ENCODE measurements at places on chromosomes 4 and X.
A peak's percentile ranks its signal among the peaks of the same experiment; 100 is the strongest.

GRCh38 chr4:129336457-129337227 lies 240.7 kb downstream of the C4orf33 start:
- DNase-seq, result no peak

DNA sequence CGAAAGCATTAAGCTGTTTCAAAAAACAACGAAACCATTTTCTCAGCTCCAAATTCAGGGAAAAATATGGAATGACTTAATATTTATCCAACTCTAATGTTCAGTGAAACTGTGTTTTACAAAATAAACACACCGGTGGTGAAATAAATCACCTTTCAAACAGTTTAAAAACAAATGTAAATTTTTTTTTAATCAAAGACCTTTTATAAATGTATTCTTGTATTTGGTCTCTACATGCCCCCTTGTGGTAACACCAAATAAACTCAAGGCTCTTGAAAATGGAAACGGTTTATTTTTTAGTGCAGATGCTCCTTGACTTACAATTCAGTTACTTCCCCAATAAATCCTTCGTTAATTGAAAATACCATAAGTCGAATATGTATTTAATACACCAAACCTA lies 45.8 kb upstream of the ITM2A start:
- DNase-seq, result no peak

GRCh38 chrX:13367950-13368349 lies 48.1 kb upstream of the ATXN3L start:
- no peak for DNase-seq

- peak; percentile 95 for DNase-seq
Measured at GRCh38 chr4:2843263-2843940, at the start of gene ADD1. TSS of gene ADD1 (plus strand) at chr4:2843844. CDS start at chr4:2875916, 32,072 bp downstream.

GRCh38 chrX:1483843-1484637 lies 31.3 kb upstream of the ASMTL start:
- DNase-seq, result no peak

- DNase-seq, result no peak
Measured at GRCh38 chr4:94889523-94889922, 131.8 kb downstream of the BMPR1B start.

- DNase-seq, result no peak
Measured at GRCh38 chr4:90189178-90189577, 62.0 kb downstream of the CCSER1 start.

DNA sequence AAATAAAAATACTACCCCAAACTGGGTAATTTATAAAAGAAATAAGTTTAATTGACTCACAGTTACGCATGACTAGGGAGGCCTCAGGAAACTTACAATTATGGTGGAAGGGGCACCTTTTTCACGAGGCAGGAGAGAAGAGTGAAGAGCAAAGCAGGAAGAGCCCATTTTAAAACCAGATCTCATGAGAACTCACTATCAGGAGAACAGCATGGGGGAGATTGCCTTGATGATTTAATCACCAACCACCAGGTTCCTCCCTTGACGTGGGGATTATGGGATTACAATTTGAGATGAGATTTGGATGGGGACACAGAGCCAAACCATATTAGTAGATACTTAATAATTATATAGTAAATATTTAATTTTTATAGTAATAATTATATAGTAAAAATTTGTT lies 10.1 kb downstream of the CISD2 start:
- DNase-seq, result no peak

- no peak for DNase-seq
Measured at GRCh38 chr4:147829401-147830101, 97.7 kb downstream of the ARHGAP10 start.

DNA sequence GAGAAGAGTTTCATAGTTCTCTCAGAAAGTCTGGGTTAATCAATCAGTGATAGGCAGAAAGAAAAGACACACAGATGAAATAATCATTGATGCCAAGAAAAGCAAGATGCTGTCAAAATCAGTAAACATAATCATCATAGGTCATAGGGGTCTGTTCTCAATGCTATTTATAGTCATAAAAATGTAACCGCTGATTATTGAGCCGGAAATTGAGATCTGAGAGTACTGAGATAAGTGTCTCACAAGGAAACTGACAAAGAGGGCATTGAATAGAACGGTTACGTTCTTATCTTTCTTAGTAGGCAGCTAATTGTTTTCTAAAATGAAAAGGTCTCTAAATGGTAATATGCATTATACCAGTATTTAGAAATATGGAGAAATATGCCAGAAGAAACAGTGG lies 1686.1 kb upstream of the AGA start:
- DNase-seq, result no peak

- no peak for DNase-seq
Measured at GRCh38 chrX:9456250-9457074, 8.4 kb upstream of the TBL1X start.

All from activated T-helper 1 cell treated with anti-CD3 and anti-CD28 coated beads, Interleukin-2, amount 50 U/mL, for 16 hours (primary cell).